ENCODE measurements at places on chromosomes 1 and 21.

- DNase-seq = no peak
These were observed 11.8 kb downstream of the CD101 start for GRCh38 chr1:117013309-117013858.

DNA sequence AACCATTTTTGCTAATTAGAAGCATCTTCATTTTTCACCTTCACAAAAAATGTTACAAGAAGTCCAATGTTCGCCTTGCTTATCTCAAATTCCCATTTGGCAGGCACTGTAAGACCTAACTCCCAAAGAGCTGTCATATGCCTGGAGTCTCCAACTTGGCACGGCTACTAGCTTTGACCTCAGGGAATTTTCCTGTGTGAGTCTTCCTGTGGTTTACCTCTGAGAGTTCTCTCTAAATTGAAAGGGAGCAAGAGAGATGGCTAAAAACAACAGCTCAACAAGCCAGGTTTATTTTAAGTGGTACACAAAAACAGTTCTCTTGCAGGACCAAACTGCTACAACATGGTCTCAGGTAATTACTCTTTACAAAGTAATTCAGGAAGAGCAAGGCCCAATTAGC lies 756.0 kb upstream of the ADGRL2 start:
- DNase-seq = no peak

DNA sequence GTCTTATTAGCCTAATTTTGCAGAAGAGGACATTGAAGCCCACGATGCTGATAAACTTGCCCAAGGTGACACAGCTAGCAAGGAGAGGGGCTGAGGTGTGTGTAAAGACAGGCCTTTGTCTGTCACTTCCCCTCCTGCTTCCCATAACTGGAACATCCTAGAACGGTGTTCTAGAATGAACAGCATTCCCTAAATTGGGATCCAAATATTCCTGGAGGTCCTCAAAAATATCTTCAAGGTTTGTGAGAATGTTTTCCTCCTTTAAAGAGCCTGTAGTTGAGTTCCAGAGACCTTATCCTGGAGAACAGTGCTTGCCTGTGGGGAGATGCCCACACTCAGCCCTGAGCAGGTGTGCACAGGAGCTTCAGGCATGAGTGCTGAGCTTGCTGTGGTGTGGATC lies 41.5 kb upstream of the SAMD13 start:
- no peak for DNase-seq

DNA sequence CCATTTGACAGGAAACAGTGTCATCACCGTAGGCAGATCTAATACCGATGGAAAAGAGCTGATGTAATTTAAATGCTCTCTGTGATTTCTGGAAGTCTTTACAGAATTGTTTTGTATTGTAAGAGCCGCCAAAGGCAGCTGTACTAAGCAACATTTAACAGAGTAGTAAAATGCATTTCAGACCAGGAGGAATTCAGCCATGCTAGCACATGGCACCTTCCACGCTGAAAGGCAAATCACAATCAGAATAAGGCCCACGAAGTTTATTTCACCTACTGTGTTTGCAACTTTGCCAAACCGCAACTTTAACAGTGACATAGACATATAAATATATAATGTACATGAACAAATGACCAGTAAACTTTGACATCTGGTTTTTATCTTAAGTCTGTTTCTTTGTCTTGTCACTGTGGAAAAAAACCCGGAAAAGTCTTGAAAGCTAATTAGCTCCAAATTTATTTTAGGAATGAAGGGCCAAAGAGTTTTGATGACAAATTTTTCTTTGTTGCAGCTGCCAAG lies 26.1 kb upstream of the DISC1 start:
- no peak for DNase-seq

GRCh38 chr1:152735648-152736047 lies 22.2 kb upstream of the KPRP start:
- DNase-seq = no peak

All from NCI-H2081 treated with DMSO at 0.1 percent for 48 hours (cell line).